Peyer's patch (tissue), 4 donors: ENCODE measurements at places on chromosomes 3 and 15. TPM values are rescaled to one million over a fixed set of nuclear protein-coding genes. Genes with fewer than 3 reads are reported as not detected.

CELSR3 gene
- 2.7 TPM for total RNA-seq

- no peaks in the 10 kb centered on the region for H3K4me1 ChIP-seq
- H3K27me3 ChIP-seq: no peaks in the 10 kb centered on the region
- no peak for DNase-seq
- no peaks in the 10 kb centered on the region for H3K36me3 ChIP-seq
- H3K4me3 ChIP-seq: no peak overlapping the region
Observed at GRCh38 chr15:55916666-55917409, 76.6 kb downstream of the NEDD4 start.

DNA sequence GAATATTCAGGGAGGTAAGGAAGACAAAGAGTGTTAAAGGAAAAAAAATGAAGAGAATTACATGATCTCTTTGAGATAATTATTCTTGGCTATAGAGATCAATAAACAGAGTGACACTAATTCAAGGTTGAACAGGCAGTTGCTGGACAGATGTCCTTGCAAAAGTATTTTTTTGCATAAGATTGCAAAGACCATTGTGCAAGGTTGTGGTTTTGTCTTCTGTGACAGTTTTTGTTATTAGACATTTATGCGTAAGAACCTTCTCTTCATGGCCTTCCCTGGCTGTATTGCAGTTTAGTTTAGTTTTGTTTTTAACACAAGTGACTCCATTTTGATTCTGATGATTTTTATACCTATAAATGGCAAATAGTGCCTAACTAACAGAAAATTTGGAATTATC, 682.8 kb upstream of the ARPP21 start:
- no peak for DNase-seq
- no peaks in the 10 kb centered on the region for H3K27me3 ChIP-seq
- H3K4me3 ChIP-seq: no peak overlapping the region
- no peaks in the 10 kb centered on the region for H3K4me1 ChIP-seq

CCR9 gene
- total RNA-seq: 2.9 TPM

CFAP20DC gene
- total RNA-seq: not detected

AEN gene
- 9.6 TPM for total RNA-seq

DNA sequence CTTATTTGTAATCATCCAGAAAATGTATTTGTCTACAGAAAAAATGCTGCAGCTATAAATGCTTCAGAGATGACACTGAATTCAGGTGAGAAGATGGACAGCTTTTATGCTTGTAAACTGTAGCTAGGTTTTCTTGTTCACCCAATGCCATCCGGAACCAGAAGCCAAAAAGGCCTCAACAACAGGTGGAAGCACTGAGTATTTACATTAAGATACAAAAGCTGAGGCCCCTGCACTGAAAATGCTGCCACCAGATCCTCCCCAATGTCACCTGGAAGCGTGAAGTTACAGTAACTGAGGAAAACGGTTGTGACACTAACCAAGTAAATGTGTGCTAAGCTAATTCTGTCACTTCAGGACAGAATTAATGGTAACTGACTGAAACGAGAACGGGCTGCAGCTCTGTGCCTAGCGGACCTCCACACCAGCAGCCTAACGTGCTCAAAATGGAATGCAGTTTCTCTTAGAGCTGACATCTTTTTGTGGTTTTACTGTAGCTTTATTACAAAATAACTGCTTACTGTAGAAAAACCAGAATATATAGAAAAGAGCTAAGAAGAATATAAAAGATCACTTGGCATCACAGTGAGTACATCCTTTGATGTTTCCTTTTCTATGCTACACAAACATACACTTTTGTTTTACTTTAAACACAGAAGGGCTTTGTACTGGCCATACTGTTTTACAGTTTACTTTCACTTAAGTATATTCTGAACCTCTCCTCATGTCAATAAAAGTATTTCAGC, 7.6 kb downstream of the CHSY1 start:
- H3K27me3 ChIP-seq: no peaks in the 10 kb centered on the region
- H3K4me3 ChIP-seq: no peak overlapping the region
- no peak overlapping the region for H3K27ac ChIP-seq
- no peak for DNase-seq

DNA sequence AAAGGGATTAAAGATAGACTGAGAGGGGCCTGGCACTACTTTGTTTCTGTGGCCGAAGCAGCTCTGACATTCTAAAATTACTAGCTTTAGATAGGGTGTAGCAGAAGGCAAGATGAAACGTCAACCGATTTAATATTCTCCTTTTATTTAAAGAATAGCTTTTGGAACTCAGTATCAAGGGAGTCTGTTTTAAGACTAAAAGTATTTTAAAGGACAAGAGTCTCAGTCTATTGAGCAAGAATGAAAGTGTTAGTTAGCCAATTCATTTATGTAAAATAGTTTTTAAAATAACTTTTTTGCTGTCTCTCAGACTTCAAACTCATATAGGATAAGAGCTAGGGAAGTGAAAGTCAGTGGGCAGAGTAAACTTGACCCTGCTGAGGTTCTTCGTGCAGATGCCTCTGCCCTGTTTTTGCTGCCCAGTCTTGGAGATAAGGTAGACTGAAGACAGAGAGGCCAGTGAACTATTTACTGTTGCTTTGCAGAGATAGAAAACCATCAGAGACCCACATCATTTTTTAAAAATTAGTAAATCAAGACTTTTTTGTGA, 1090.9 kb downstream of the ROBO2 start:
- no peaks in the 10 kb centered on the region for H3K36me3 ChIP-seq
- no peak for DNase-seq
- H3K4me1 ChIP-seq: no peaks in the 10 kb centered on the region
- no peak overlapping the region for H3K4me3 ChIP-seq
- H3K27me3 ChIP-seq: no peaks in the 10 kb centered on the region
- no peak overlapping the region for H3K27ac ChIP-seq

- DNase-seq: no peak
- H3K27me3 ChIP-seq: no peaks in the 10 kb centered on the region
- no peak overlapping the region for H3K27ac ChIP-seq
- H3K36me3 ChIP-seq: no peaks in the 10 kb centered on the region
- H3K4me3 ChIP-seq: no peak overlapping the region
Observed at GRCh38 chr15:91975241-91975978, 121.9 kb downstream of the SLCO3A1 start.

ANKDD1A gene
- 3.9 TPM for total RNA-seq

- no peaks in the 10 kb centered on the region for H3K27me3 ChIP-seq
- H3K4me3 ChIP-seq: peak overlapping the region; percentile 86
- no peaks in the 10 kb centered on the region for H3K36me3 ChIP-seq
Observed at GRCh38 chr3:134249935-134250716, 533 bp downstream of the RYK start.

DNA sequence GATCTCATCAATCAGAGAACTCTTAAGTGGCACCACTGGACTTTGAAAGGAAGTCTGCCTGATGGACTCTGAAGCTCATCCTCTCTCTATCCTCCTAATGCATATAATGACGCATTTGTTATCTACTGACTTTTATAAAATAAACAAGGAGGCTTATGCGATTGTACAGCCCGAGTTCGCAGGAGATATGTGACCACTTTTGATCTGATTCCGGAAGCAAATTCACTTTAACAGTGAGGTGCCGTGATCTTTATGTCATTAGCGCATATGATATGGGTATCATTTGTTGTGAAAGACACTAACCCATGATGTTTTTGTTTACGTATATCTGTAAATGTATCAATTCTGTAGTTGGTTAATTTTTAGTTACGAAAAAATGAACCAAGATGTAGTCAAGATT, 427 bp upstream of the RNF111 start:
- DNase-seq: no peak
- peak overlapping the region; percentile 88 for H3K27ac ChIP-seq
- H3K4me1 ChIP-seq: peaks cover 16% of the 10 kb centered on the region
- H3K4me3 ChIP-seq: peak overlapping the region; percentile 97
- no peaks in the 10 kb centered on the region for H3K36me3 ChIP-seq
- no peaks in the 10 kb centered on the region for H3K27me3 ChIP-seq

GRCh38 chr3:179953993-179954870, 82.5 kb downstream of the PEX5L start:
- H3K4me1 ChIP-seq: no peaks in the 10 kb centered on the region
- H3K27me3 ChIP-seq: no peaks in the 10 kb centered on the region
- no peak overlapping the region for H3K4me3 ChIP-seq
- no peak overlapping the region for H3K27ac ChIP-seq
- no peak for DNase-seq

LMAN1L gene
- total RNA-seq: not detected

C3orf49 gene
- total RNA-seq: not detected

GRCh38 chr3:12840591-12841148, 695 bp downstream of the RPL32 start:
- H3K4me3 ChIP-seq: peak overlapping the region; percentile 68
- H3K27ac ChIP-seq: peak overlapping the region; percentile 90
- H3K36me3 ChIP-seq: no peaks in the 10 kb centered on the region
- H3K27me3 ChIP-seq: no peaks in the 10 kb centered on the region

PRR20G gene
- not detected for total RNA-seq

DNA sequence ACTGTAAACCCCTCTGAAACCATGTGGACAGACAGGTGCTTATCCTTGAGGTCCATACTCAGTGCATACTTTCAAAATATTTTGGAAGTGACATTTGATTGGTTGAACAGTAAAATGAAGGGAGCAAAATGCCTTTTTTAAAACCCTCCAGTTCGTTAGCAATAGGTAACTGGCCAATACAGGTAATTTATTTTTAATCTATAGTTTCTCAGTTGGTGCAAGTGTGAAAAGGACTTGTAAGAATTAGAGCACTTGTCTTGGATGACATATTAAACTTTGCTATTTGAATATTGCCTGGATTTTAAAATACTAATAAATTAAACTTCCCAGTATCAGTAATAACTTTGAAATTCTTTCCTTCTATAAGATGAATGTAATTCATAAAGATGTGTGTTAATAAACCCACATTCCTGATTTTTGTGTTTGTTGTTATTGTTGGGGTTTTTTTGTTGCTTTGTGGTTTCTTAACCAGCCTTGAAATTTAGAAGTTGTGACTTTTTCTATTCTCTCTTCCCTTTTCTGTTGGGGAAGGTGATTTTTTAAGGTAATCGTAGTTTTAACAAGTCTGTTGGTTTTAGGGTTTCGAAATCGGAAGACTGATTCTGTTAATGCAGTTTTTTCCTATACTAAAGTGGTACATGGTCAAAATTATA, 90.0 kb downstream of the STT3B start:
- peaks cover 68% of the 10 kb centered on the region for H3K36me3 ChIP-seq
- no peaks in the 10 kb centered on the region for H3K27me3 ChIP-seq
- no peak for DNase-seq
- no peak overlapping the region for H3K4me3 ChIP-seq
- H3K27ac ChIP-seq: no peak overlapping the region

DNA sequence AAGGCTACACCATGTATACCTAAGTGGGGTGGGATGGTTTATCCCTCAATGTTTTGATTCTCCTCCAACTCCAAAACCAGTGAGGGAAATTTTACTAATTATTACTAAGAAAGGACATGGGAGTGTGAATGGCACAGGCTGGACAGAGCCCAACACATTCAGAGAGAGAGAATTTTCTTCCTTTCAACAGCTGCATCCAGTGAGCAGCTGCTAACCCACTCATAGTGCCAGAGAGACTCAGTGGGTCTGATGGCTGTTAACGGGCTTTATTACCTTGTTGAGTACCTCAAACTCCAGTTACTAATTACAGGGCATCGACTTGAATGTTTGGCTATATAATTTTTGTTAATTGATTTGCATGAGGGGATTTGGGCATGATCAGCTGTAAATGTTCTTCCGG, 75.8 kb downstream of the RORA start:
- no peaks in the 10 kb centered on the region for H3K4me1 ChIP-seq
- no peaks in the 10 kb centered on the region for H3K27me3 ChIP-seq
- H3K27ac ChIP-seq: no peak overlapping the region
- H3K4me3 ChIP-seq: no peak overlapping the region
- H3K36me3 ChIP-seq: no peaks in the 10 kb centered on the region

DNA sequence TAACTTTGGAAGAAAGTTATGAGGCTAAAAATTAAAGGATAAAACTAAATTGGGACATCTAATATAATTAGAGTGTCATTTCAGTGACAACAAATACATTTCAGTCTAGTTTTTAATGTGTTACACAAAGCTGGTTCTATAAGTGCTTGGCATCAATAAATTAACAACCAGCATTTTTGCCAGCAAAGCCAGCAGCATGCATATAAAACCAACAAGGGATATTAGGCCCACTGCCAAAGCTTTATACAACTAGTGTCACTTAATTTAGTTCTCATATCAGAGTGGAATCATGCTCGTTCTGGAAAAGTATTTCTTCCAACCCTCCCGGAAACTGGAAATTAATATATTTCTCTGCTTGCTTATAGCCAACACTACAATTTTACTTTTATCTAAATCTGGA, 88.8 kb downstream of the THBS1 start:
- no peaks in the 10 kb centered on the region for H3K4me1 ChIP-seq
- H3K27me3 ChIP-seq: no peaks in the 10 kb centered on the region
- DNase-seq: no peak
- H3K27ac ChIP-seq: no peak overlapping the region
- H3K4me3 ChIP-seq: no peak overlapping the region

CMTM8 gene
- total RNA-seq: not detected

DNA sequence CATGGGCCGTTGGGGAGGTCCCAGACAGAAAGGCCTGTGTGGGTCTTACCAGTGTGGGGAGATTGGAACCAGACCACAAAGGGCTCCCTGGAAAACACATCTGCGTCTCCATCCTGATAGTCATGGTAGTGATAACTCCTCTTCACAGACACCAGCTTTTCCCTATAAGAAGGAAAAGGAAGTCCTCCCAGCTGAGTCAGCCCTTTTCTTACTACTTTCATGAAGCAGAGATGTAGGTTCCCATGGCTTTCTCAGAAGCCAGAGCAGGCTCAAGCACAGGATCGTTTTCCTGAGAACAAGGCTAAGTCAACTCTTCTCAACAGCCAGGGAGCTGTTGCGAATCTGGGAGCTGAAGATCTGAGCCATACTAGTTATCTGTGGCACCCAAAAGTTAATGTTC, 6.1 kb downstream of the DNASE1L3 start:
- peaks cover 8% of the 10 kb centered on the region for H3K4me1 ChIP-seq
- H3K4me3 ChIP-seq: no peak overlapping the region
- no peaks in the 10 kb centered on the region for H3K36me3 ChIP-seq
- DNase-seq: no peak
- H3K27ac ChIP-seq: no peak overlapping the region

- H3K36me3 ChIP-seq: no peaks in the 10 kb centered on the region
- H3K4me3 ChIP-seq: no peak overlapping the region
- H3K27ac ChIP-seq: no peak overlapping the region
- DNase-seq: no peak
- no peaks in the 10 kb centered on the region for H3K4me1 ChIP-seq
Observed at GRCh38 chr3:10472877-10473440, 32.4 kb downstream of the ATP2B2 start.

DNA sequence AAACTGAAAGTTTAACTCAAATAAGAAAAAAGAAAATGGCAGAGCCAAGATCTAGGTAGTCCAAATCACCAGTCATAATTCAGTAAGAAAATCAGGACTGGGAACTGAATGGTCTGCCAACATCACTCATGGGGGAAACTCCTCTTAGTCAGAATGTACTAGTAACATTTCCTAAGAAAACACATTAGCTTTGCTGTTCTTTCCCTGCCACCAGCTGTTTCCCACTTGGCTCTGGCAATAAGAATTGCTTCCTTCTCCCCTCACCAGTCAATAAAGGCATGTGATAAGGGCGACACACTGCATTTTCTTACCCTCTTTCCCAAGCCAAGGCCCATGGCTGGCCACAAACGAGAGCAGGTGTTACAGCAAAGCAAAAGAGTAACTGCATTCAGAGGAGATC, 46.1 kb downstream of the PIK3R4 start:
- no peak overlapping the region for H3K27ac ChIP-seq
- no peaks in the 10 kb centered on the region for H3K4me1 ChIP-seq
- no peaks in the 10 kb centered on the region for H3K27me3 ChIP-seq
- DNase-seq: no peak
- no peak overlapping the region for H3K4me3 ChIP-seq

CHRD gene
- total RNA-seq: 17.3 TPM
